ENCODE measurements at places on chromosomes 16 and 17. TPM values are rescaled to one million over a fixed set of nuclear protein-coding genes. Genes with fewer than 3 reads are reported as not detected.

The NOG gene
- 4.8 TPM for total RNA-seq

The KRT32 gene
- not detected for total RNA-seq

DNA sequence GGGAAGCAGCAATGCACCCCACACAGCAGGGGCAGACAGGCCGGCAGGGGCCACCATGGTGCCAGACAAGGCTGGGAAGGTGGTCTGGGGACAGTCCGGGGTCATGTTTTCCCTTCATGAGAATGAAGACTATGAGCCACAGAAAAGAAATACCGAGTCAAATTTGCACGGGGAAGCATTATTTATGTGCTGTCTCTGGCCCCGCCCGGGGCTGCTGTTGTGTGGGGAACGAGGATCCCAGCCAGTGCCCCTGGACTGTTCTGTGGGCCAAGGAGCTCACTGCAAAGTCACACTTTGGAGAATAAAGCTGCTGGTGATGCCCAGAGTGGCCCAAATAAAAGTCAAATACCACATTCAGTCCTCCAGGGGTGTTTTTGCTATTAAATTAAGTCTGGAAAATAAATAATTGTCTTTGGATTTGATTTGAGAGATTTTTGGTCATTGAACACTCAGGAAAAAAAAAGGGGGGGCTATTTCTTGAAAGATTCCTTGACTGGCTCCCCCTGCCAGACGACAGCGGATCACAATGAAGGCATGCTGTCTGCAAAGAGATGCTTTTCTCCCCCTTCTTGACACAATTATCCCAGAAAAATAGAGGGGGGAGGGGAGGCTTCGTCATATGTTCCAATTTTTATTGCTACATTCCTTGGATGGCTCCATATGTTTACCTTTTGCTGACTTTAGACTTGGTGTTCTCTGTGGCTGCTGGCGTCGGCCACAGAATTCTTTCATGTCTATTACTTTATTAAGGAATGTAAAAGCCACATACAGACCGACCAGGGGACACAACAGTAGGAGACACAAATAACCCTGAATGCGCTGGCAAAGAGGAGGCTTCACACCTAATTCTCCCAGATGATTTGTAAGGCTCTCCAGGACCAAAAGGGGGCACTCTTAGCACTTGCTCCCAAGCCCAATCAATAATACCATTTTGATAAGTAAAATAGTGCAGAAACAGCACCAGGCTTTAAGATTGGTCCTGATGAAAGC, 27.1 kb upstream of the ANKFN1 start:
- DNase-seq = peak; percentile 1

- DNase-seq = no peak
Measured at GRCh38 chr17:7235693-7236665, 1.7 kb upstream of the DVL2 start.

DNA sequence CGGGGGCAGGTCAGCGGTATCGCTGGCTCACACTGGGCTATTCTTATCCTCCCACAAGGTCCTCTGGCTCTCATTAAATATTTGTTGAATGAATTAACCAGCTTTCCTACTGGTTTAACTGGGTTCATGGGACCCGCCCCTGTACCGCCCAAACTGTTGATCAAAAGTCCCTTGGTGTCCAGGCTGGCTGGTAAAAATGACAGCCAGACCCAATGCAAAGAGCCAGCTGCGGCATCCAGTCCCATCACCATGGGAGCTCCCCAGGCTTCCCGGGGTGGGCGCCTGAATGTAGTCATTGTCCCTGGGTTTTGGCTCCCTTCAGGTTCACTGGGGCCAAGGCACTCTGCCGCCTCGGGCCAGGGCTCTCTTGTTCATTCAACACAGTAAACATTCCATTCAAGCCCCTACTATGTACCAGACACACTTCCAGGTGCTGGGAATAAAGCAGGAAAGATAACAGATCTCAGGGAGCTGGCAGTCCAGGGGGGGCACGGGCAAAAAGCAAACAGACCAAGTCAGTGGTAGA, 11.7 kb upstream of the ATP2C2 start:
- peak; percentile 60 for DNase-seq

- no peak for DNase-seq
Measured at GRCh38 chr17:58313815-58314705, 14.5 kb downstream of the TSPOAP1 start.

DNA sequence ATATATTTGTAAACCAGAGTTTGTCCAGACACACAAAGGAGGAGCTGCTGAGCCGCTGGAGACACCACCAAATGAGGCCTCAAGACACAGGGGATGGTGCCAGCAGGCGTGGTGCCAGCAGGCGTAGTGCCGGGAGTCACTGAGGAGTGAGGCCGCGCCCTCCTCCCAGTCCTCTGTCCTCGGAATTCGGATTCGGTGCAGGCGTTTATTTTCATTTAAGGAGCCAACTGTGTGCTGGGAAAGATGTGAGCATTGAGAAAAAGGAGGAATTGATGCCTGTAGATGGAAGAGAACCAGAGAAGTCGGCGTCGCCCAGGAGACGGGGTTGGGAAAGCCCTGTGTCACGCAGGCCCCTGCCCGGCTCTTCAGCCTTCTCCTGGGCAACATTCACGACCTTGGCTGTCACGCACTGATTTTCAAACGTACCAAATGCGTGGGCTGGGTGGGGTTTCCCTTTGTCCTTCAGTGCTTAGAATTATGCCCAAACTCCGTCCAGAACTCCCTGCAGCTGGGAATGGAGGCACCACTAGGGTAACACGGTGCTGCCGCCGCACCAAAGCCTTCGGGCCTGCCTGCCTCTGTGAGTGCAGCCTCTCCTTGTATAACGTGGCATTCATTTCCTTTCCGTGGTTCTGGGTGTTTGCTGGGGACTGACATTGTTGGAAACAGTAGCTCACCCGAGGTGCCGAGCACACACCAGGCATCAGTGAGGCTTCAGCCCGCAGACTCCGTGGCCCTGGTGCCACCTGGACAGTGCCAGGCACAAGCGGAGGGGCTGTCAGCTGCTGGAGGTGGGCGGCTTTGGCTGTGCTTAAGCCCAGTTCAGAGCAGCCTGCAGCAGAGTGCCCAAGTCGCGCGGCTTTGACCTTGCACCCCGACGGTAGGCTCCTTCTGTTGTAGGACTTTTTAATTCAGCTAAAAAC, 49.0 kb upstream of the CHMP6 start:
- DNase-seq = no peak

The ITGA2B gene
- total RNA-seq = 5.7 TPM

GRCh38 chr17:30005709-30006320, 64.4 kb downstream of the EFCAB5 start:
- peak; percentile 8 for DNase-seq

The ESRP2 gene
- total RNA-seq = 36.4 TPM

DNA sequence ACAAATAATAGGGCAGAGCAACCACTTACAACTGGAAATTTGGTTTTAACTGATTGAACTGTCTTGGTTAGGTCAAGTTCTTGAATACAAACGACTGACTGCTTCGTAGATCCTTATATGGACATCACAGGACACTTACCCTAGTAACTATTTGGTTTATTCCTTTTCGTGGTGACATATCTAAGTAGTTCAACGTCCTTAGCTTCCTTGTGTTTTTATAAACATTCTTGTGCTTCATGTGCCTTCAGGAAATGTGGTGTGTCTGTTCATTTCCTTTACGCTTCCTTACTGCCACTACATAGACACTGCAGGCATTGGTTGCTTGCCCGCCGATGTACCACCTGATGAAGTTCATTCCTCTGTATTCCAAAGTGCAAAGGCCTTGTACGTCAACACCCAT, 59.3 kb downstream of the USP10 start:
- no peak for DNase-seq

The HCRT gene
- not detected for total RNA-seq

The FOXN1 gene
- not detected for total RNA-seq

GRCh38 chr17:74736513-74737298, at the start of gene RAB37:
Gene RAB37 (plus strand): TSS chr17:74737256. CDS start chr17:74737273, 17 bp downstream.
- DNase-seq = no peak

- peak; percentile 72 for DNase-seq
Measured at GRCh38 chr17:78375401-78376151, 2.9 kb upstream of the PGS1 start.

DNA sequence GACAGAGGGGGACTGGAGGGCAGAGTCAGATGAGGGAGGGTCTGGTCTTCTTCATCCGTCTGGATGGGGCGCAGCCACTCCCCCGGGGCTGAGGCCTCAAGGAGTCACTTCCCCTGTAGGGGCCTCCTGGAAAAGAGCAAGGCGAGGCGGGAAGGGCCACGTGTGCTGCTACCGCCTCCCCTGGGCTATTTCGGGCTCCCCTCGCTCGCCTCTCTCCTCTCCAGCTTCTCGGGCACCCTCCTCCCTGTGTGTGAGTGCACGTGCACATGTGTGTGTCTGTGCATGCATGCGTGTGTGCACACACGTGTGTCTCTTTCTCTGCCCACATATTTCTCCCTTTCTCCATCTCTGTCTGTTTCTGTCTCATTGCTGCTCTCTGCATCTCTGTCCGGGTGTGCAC, 10.1 kb downstream of the GSG1L start:
- no peak for DNase-seq

The DNAI2 gene
- total RNA-seq = not detected

GRCh38 chr17:10196941-10197340, 1.5 kb downstream of the GAS7 start:
- no peak for DNase-seq

Measured in PC-9 (cell line).